ENCODE measurements at places on chromosomes 4 and X.

- DNase-seq, result no peak
Observed at GRCh38 chr4:164616961-164617360, 137.0 kb upstream of the SMIM31 start.

DNA sequence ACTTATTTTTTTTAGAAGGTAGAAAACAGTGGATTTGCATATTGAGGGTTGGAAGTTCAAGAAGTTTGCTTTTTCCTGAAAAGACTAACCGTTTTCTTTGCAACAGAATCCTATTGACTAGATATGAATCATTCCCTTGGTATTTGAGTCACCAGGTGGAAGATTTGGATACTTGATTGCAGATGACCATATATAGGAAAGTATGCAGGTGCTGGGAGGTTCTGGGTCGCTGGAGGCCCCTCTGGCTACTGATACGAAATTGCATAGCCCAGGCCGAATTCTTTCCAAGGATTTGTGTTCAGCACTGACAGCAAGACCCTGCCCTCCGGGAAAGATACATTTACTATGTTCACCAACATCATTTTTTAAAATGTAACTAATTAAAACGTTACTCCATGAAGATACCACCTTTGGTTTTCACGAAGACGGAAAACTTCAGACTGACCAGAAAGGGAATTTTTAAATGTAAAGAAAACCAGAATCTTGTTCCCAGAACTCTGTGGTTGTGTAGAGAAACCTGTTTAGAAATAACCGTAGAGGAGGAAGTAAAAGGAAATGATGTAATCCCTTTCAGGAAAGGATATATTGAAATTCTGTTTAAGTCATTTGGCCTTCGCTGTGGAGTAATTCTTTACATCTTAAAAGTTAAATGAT lies 946 bp downstream of the ANXA3 start:
- DNase-seq, result no peak

DNA sequence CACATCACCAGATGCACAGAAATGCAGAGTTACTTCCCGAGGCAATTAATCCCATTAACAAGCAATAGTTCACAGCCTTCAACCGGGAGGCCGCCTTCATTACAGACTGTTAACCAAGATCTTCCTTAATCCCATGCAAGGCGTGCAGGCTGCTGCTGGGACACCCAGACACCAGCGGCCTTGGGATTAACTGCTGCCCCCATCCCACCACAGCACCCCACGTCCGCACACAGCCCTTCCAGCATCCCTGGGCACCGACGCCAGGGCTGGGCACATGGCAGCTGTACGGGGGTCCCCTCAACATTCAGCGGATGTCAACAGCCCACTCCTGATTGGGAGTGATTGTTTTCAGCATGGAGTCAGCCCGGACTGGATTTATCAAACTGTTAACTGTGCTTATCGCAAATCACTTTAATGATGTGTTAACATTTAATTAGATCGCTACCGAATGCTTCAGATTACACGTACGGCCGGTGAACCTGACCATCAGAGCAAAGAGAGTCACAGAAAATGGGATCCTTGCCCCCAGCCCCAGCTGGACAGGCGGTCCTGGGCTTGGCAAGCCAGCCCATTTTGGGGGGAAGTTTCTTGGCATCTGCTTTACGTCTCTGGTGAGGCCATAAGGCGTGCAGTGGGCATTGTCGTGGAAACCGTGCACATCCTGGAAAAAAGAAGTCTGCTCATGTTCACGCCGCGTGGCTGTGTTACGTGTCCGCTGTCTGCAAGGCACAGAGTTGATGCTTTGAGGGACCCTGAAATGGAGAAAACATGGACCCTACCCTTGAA lies 126.4 kb downstream of the HMX1 start:
- DNase-seq, result peak; percentile 25

GRCh38 chr4:41175794-41176193 lies 38.5 kb downstream of the APBB2 start:
- no peak for DNase-seq

DNA sequence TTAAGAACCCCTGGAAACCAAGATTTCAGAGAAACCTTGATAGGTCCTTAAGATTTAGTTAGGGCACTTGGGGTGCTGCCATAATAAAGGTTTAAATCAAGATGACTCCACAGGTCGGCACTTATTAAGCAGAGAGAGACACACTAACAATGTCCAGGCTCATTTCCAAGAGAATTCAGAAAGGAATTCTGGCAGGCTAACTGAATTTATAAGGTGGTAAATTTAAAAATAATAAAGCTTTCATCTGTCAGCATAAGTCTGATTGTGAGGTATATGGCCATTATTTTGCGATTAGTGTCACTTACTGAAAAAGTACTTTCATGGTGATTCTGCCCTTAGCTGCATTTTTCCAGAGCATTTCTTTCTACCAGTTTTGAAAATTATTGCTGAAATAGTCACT lies 472.7 kb downstream of the ARAP2 start:
- DNase-seq, result no peak

- no peak for DNase-seq
Observed at GRCh38 chr4:151887031-151887815, 126.4 kb upstream of the GATB start.

- DNase-seq, result no peak
Observed at GRCh38 chr4:174946246-174946645, 28.1 kb downstream of the ADAM29 start.

GRCh38 chrX:43962636-43963035 lies 10.6 kb downstream of the NDP start:
- no peak for DNase-seq

- no peak for DNase-seq
Observed at GRCh38 chr4:138510053-138510452, 267.9 kb upstream of the SLC7A11 start.

DNA sequence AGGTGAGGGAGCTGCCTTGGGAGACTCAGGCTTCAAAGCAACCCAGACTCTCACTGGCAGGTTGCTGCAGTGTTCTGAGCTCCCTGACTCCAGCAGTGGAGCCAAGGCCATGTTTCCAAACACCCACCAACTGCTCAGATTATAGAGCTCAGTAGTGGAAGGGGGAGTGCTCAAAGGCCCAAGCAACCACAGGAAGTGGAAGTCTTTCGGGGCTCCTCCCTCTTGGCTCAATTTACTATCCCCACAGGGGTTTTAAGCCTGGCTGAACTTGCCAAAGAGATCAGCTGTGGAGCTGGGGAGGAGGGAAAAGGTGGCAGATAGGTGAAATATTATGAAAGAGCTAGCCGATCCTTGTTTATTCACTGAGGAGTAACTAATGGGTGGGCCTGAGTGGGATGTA lies 82.5 kb downstream of the HPRT1 start:
- peak; percentile 70 for DNase-seq

DNA sequence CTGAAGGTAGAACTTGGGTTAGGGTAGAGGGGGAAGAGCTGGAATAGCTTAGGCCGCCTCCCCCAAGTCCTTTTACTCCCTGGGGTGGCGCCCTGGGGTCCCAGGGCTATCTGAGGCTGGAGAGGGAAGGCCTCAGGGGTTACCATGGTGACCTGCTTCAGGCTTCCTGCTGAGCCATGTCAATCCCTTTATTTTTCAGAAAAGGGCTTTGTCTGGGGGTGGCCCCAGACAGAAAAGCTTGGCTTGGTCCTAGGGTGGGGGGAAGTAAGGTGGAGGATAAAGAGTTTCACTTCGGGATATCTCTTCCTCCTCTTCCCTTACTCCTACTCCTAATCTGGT lies 6.3 kb downstream of the EFNB1 start:
- DNase-seq, result no peak

GRCh38 chrX:153909024-153909979 lies 4.8 kb downstream of the AVPR2 start:
- DNase-seq, result no peak

- DNase-seq, result no peak
Observed at GRCh38 chrX:31872007-31872406, 800.2 kb upstream of the FTHL17 start.

GRCh38 chrX:18464499-18464898 lies 39.1 kb downstream of the CDKL5 start:
- DNase-seq, result no peak

GRCh38 chr4:83370640-83370906 lies 35.9 kb upstream of the HPSE start:
- no peak for DNase-seq

- peak; percentile 32 for DNase-seq
Observed at GRCh38 chr4:1409079-1409478, 2.8 kb upstream of the NKX1-1 start.

- DNase-seq, result no peak
Observed at GRCh38 chr4:47415719-47416118, 47.8 kb downstream of the COMMD8 start.

GRCh38 chr4:53321151-53321983 lies 44.5 kb downstream of the SCFD2 start:
- no peak for DNase-seq

- DNase-seq, result no peak
Observed at GRCh38 chr4:184232202-184232601, 14.5 kb upstream of the ENPP6 start.

- no peak for DNase-seq
Observed at GRCh38 chrX:47518144-47518543, 35.1 kb upstream of the ZNF41 start.

GRCh38 chr4:155434366-155434765 lies 57.6 kb upstream of the MAP9 start:
- no peak for DNase-seq

- no peak for DNase-seq
Observed at GRCh38 chrX:107712231-107713202, 63.1 kb downstream of the TSC22D3 start.

DNA sequence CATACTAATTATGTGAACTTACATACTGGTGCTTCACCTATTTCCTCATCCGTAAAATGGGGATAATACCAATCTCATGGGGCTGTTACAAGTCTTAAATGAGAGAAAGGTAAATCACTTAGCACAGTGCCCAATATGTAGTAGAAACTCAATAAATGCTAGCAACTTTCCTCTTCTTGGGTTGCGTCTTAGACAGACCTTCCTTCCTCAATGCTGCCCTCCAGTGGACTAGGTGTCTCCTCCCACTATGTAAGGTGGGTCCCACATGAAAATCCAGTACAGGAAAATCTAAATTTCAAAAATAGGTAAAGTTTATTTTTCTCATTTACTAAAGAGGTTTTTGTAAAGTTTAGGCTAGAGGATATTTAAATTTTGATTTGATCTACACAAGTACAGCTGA lies 20.6 kb downstream of the ZDHHC9 start:
- DNase-seq, result no peak

- DNase-seq, result no peak
Observed at GRCh38 chrX:39851745-39852455, 245.9 kb downstream of the BCOR start.

GRCh38 chr4:159171287-159171686 lies 68.4 kb downstream of the RAPGEF2 start:
- DNase-seq, result no peak

DNA sequence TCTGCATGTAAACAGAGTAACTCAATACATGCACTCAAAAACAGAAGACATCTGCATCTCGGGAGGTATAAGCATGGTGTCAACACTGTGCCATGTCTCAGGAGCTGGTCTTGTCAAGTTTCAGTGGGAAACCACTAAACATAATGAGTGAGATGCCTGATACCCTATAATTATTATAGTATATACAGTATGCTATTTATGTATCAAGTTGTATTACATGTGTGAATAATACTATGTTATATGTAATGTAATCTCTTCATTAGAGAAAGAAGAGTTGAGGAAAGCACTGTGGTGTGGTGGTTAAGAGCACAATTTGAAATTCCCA lies 2.5 kb downstream of the PPBP start:
- no peak for DNase-seq

DNA sequence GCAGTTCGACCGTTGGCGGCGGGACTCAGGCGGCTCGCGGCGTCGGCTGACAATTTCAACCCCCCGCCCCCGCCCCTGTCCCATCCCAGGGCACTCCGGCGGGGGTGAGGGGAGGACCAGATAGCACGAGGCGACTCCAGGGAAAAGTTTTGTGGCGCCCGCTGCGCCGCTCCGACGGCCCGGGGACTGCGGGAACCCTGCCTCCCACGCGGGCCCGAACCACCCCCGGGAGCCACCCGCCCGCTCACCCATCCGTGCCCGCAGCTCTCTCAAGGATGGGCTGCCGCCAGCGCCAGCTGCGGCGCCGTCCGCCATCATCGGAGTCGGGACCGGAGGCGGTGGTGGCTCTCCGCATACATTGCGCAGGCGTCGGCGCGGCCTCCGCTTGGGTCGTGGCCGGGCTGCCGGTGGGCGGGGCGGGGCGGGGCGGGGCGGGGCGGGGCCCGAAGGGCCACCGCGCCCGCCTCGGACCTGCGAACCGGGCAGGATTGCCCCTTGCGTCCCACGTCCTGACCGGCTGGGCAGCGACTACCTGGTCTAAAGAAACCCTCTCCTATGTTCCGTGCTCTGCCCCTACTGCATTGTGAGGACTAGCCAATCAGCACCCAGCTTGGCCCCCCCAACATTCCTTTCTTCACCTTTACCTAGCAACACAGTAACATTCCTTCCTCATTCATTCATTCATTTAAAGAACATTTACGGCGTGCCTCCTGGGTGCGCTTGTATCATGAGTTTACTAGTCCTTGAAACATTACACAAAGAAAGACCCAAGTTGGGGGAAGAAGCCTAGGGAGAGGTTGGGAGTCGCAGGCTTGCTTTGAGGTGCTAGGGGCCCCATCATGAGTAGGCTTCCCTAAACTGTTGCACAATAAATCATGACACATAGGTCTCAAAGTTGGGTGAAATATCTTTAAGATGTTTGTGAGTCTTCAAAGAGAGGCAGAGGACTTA lies at the start of gene MAP7D3:
Gene MAP7D3 (minus strand): TSS at position 360 of the 951 bp plus-strand sequence. CDS start 42 bp downstream, at position 318.
- peak; percentile 73 for DNase-seq

- peak; percentile 74 for DNase-seq
Observed at GRCh38 chr4:152937336-152938236, 1.5 kb downstream of the FHDC1 start.

DNA sequence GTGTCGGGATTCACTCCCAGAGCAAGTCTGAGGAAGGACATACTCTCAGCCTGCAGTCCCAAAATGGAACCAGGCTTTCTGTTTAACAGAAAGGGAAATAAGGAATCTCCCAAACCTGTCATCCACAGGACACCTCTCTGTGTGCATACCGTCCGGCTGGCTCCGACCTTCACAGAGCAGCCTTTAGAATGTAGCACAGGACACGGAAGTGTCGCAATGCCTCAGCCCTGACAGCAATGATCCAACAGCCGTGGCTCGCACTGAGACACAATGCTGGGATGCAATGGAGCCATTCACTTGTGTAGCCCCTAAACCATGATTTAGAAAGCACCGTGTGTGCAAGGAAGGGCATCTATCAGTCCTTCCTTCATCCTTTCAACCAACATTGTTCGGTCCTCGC lies 15.5 kb upstream of the HELT start:
- DNase-seq, result no peak

DNA sequence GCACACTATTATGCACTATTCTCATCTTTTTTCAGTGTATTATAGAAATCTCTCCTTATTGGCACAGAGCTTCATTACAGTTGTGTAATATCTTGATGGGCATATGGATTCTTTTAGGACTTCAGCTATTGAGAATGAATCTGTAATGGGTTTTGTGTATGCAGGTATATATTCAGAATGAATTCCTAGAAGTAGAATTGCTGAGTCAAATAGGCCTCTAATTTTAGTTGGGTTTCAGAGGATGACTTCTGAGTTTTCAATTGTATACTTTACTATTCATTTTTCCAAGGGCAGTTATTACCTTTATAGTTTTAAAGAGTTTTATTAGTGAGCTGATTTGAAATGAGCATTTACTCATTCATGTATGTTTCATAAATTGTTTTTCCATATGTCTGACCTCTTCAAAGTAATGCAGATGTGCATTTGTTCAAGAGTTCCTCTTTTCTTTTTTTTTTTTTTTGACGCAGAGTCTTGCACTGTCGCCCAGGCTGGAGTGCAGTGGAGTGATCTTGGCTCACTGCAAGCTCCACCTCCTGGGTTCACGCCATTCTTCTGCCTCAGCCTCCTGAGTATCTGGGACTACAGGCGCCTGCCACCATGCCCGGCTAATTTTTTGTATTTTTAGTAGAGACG lies 19.5 kb downstream of the CASP6 start:
- no peak for DNase-seq
